Uterus (tissue), 4 donors: ENCODE measurements at places on chromosomes 3 and 15.
A peak's percentile ranks its signal among the peaks of the same experiment; 100 is the strongest.

- no peak for DNase-seq
These were observed 319.8 kb upstream of the LRRFIP2 start for GRCh38 chr3:37494216-37494615.

DNA sequence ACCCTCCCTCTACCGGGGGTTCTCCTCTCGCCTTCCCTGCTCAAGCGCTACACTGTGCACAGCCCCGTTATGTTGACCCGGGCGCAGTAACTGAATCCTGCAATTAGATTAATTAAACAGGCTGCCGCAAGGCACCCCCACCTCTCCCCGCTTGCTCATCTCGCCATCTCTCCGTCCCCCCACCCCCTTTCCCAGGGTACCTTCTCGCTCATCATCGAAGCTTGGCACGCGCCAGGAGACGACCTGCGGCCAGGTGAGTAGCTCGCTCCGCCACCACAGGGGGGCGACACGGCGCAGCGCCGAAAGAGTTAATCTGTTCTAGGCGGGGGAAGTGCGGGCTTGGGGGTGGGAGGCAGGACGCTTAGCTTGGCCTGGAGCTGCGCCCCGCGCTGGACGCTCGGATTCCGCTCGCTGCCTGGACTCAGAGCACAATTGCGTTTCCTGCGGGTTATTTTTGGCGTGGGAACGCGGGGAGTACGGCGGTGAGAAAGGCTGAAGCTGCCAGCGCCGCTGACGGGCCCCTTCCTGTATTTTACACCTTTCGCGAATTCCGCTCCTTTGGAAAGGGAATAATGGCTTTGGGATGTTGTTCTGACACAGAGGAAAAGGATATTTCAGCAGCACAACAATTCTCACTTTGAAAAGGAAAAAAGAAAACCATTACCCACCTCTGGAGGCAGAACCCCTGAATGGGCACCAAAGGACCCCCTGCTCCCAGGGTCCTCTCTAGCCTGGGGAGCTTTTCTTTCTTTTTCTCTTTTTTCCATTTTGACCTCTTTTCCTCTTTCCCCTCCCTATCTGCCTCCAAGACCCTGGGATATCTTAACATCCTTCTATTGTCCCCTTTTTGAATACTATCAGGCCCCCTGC, 1.5 kb downstream of the DLL4 start:
- DNase-seq, result peak; percentile 41

GRCh38 chr3:147507638-147508286, 98.6 kb downstream of the ZIC1 start:
- peak; percentile 15 for DNase-seq

- DNase-seq, result no peak
These were observed 2.5 kb downstream of the WDR93 start for GRCh38 chr15:89693091-89693490.

DNA sequence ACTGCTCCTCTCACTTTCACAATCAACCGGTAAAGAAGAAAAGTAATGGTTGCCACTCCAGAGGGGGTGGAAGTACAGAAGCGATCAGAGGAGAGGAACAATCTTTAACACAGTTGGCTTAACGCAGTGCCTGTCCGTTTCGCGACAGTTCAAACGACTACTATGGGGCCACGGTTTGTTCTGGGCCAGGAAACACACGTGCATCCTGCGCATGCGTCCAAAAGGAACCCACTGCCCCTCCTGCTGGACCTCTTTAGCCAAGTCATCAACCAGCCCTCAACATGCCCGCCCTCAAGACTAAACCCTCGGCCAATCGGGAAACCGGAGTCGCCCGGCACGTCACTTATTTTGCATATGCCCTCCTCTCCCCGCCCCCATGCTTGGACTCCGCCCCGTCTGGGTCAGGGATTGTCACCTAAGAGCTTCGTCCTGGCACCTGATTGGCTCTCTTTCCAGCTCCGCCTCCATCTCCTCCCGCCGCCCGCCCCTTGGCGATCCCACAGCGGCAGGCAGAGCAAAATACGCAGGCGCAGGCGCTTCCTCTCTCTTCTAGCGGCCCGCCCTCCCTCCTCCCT, 345 bp upstream of the CDV3 start:
- peak; percentile 100 for DNase-seq

- no peak for DNase-seq
These were observed 412.9 kb downstream of the WDR72 start for GRCh38 chr15:53346583-53346982.

GRCh38 chr15:37984368-37984767, 49.9 kb downstream of the TMCO5A start:
- no peak for DNase-seq

- DNase-seq, result peak; percentile 34
These were observed 402.1 kb upstream of the MCTP2 start for GRCh38 chr15:93829115-93829870.

- DNase-seq, result no peak
These were observed 16.1 kb downstream of the MESP2 start for GRCh38 chr15:89792106-89792805.

- DNase-seq, result no peak
These were observed 765.5 kb downstream of the VGLL3 start for GRCh38 chr3:86225461-86225860.

GRCh38 chr15:98561169-98561941, 87.0 kb upstream of the IGF1R start:
- DNase-seq, result no peak

DNA sequence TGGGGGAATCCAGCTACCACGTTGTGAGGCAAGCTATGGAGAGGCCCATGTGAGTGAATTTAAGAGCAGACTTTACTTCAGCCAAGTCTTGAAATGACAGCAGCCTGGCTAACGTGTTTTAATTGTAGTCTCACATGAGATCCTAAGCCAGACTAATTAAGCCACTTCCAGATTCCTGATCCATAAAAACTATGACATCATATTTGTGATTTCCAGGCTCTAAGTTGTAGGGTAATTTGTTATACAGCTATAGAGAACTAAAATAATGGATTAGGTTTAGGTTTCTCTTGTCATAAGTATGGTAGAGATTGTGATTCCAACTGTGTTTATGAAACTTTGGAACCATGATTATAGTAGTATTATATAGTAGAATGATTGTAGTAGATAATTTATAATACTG, 329.5 kb downstream of the DOCK3 start:
- DNase-seq, result no peak

- DNase-seq, result no peak
These were observed 31.3 kb downstream of the THSD4 start for GRCh38 chr15:71146580-71146982.

DNA sequence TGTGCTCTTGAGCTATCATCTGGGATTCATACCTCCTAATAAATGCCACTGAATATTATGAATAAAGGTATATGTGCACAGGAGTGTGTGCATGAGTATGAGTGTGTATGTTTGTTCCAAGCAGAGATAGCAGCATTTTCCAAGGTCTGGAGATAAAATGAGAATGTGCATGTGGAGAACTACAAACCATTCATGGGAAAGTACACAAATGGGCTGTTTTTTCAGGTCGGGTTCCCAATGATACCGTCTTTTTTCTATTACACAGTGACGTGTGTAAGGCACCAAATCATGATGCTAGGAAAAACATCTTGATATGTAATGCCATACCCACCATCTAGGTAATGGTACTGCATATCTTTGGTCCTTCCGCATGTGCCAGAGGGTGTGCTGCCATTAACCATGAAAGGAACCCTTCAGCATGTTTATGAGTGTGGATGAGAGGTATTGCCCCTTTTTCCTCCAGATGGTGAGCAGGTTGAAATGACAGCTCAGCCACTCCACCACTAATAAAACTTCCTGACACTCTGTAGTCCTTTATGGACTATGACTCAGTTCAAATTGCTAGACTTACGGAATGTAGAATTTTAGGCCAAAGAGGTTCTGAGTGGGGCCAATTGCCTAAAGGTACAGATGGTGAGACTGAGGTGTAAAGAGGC, 36.4 kb upstream of the COPB2 start:
- no peak for DNase-seq

- DNase-seq, result no peak
These were observed 83.2 kb downstream of the DZIP3 start for GRCh38 chr3:108672701-108673100.

GRCh38 chr3:168025076-168025475, 70.6 kb downstream of the GOLIM4 start:
- DNase-seq, result no peak

- DNase-seq, result no peak
These were observed 44.3 kb downstream of the PDIA5 start for GRCh38 chr3:123110976-123111615.

DNA sequence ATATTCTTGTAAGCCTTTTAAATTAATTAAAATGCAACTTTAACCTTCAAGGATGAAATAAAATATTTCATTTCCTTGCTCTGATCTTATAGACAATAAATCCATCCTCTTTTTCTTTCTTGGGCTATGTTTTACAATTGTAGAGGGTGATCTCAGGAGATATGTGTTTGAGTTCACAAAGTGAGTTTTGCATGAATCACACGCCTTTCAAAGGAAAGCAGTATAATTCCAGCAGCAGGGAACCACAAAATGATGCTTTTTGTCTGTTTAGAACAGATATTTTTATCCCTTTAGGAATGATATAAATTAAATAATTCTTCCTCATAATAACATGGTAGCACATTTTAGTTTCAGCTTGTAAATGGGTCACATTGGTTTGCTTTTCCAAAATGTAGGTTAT, 191.2 kb downstream of the SEMA6D start:
- no peak for DNase-seq

GRCh38 chr15:74873756-74874424, 725 bp upstream of the SCAMP2 start:
- peak; percentile 22 for DNase-seq

DNA sequence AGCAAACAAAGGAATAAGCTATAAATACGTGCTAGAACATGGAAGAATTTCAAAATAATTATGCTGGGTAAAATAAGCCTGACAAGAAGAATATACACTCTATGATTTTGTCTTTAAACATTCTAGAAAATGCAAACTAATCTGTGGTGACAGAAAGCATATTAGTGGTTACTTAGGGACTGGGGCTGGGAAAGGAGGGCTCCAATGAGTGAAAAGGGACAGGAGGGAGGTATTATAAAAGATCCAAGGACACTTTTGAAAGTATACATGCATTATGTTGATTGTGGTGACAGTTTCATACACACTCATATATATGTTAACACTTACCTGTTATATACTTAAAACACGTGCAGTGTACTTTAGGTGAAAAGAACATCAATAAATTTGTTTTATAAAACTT, 23.0 kb downstream of the MYH15 start:
- DNase-seq, result no peak

- DNase-seq, result no peak
These were observed 55.2 kb downstream of the TIPARP start for GRCh38 chr3:156729460-156730179.

- DNase-seq, result no peak
These were observed 40.5 kb upstream of the PIK3CB start for GRCh38 chr3:138875096-138875753.

DNA sequence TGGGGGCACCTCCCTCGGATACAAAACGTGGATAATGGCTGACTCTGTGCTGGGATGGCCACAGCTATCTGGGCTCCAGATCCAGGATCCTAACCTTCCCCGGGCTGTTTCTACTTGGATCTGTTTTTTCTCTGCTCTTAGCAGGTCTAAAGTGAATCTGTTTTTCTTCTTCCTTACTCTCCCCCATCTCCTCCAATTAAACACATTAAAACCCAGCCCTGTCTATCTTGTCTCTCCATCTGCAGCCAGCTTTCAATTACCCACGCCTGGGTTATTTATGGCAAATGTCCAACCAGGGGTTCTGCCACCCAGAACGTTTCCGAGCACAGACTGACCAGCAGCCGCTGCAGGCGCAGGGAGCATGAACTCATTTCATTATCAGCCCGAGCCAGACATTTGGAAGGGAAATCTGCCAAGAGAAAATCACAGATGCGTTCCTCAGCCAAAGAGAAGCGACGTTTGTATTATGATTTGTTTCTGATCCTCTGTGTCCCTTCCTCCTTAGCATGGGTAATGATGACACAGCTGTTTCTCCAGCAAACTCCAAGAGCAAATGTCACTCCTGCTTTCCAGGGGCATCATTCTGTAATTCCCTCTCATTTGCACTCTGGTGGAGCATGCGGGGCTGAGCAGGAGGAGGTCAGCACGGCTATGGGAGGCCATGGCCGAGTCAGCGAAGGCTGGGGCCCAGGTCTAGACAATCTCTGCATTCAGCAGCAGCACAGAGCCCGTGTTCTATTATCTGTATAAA, 42.0 kb downstream of the UMPS start:
- DNase-seq, result peak; percentile 46

DNA sequence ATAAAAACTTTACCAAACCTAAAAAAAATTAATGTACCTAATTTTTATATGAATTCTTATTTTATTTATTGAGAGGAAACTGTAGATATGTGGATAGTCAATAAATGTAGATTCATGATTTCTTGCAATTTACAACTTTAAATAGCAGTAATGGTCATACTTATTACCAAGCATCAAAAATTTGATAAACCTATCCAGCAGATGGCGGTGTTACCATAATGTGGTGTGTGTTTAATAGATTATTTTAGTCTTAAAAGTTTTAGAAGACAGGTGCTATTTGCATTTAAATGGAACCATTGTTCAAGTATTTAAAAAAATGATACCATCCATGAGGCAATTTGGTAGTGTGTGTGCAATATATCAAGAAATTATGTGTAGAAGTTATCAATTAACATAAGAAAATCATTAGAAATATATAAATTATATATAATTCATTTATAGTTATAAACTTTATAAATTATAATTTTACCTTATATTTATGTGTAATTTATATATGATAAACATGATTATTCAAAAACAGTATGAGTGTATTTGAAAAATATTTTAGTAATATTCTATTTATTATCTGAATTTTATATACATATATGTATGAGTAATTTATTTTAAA, 176.0 kb upstream of the BCHE start:
- no peak for DNase-seq

DNA sequence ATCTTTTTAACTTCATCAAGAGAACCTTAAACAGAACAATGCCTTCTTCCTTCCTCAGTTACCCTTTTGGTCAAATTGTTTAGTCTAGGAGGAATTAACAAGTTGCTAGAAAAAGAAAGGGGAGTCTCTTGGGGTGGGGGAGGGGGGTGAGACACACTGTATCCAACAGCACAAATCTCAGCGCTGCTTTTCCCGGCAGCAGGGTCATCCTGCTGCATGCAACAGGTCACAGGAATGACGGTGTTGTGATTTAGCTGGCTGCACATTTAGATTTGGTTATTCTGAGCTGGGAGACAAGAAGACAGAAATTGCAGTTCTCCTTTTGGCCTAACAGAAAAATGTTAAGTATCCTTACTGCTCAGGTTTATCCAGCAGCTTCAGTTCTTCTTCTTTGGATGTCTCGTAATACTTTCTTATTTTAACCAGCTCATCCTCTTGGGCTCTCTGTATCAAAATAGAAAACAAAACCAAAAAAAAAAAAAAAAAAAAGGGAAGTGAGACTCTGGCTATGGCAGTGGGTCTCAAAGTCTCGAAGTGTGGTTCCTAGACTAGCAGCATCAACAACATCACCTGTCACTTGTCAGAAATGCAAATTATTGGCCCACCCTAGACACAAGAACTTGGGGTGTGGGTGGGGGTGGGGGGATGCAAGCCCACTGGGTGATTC, 190.5 kb downstream of the GREM1 start:
- DNase-seq, result no peak

DNA sequence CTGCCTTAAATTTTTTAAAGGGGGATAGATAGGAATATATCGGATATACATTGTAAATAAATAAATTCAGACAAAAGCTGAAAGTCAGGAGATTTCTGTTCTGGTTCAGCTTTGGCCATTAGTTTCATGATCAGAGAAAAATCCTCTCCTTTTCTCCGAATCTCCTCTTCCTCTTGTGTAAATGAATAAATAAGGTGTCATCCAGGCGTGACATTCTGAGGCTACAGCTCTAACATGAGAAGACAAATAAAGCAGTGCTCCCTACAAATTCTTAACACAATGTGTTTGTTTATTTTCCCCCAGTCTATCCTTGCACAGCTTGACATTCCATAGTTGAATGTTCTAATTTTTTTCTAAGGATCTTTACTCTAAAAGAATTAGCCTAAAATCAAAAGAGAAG, 9.4 kb upstream of the MB21D2 start:
- DNase-seq, result no peak

- no peak for DNase-seq
These were observed 3.8 kb downstream of the NRROS start for GRCh38 chr3:196643201-196643749.
